T-helper 2 cell treated with Interferon-gamma antibody and Interleukin-4, amounts not matched to agents 5 μg/mL and 100 μg/mL, for 36 hours (primary cell): ENCODE measurements at places on chromosomes 2 and 18.

- DNase-seq = no peak
Observed at GRCh38 chr2:75506101-75506697, 54.5 kb downstream of the EVA1A start.

GRCh38 chr2:98776136-98776535 is 45.2 kb upstream of the MGAT4A start:
- DNase-seq = no peak

DNA sequence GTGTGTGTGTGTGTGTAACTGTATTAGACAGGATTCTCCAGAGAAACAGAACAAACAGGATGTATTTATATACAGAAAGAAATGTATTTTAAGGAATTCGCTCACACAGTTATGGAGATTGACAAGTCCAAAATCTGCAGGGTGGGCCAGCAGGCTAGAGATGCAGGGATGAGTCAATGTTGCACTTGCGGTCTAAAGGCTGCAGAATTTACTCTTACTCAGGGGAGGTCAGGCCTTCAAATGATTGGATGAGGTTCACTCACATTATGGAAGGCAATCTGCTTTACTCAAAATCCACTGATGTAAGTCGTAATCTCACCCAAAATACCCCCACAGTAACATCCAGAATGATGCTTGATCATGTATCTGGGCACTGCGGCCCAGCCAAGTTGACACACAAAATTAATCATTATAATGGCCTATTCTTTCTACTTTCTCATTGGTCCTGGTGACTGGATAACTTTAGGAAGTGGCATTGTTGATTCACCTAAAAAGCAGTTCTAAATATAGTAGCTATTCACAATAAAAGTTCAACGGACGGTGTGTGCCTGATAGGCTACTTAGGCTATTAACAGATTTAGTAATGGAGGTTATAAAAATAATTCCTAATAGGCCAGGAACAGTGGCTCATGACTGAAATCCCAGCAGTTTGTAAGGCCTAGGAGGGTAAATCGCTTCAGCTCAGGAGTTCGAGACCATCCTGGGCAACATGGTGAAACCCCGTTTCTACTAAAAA is 40.6 kb upstream of the ACYP2 start:
- DNase-seq = no peak

- DNase-seq = no peak
Observed at GRCh38 chr18:74582642-74583041, 15.0 kb upstream of the ZNF407 start.

GRCh38 chr2:42575458-42576064 is 7.1 kb downstream of the MTA3 start:
- DNase-seq = no peak

- DNase-seq = no peak
Observed at GRCh38 chr2:132372276-132372675, 44.3 kb upstream of the GPR39 start.

- DNase-seq = no peak
Observed at GRCh38 chr2:39696838-39697237, 31.1 kb downstream of the TMEM178A start.

DNA sequence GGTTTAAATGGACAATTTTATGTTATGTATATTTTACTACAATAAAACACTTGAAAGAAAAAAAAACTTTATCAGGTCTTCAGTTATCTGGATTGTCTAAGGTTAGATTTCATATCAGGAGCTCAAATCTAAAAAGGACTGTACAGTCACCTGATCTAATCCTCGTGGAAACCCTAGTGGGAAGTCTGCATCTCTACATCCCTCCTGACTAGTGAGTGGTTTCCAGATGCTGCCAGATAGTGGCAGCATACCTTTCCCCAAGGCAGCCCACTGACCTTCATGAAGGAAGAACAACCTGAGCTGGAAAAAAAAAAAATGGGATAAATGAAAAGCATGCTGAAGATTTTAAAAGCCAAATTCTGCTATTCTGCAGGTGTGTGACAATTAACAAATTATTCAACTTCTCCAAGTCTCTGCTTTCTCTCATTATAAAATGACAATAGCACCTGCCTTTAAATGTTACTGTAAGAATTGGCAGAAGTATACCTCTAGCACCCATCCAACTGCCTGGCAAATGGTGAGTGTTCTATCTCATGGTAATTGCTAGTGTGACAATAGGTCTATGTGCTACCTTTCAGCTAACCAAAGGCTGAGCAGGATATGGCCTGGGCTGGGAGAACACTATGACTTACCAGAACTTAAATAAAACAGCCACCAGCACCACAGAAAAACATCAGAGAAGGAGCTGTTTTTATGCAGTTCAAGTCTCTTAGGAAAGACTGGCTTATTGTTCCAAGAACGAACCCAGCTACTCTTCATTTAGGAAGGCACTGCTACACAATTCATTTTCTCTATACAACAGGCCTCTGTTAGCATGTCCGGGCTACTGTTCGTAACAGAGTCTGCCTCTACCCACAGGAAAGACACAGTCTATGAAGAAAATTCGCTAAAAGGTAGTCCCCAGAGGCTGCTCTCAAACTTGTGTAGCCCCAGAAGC is 8.6 kb downstream of the CLASP1 start:
- no peak for DNase-seq
